ENCODE measurements at places on chromosomes 6 and 20.

- no peak for DNase-seq
Observed at GRCh38 chr6:131065824-131066171, 2.8 kb upstream of the EPB41L2 start.

- DNase-seq = no peak
Observed at GRCh38 chr20:53763707-53764414, 170.2 kb upstream of the ZNF217 start.

GRCh38 chr20:41320441-41320840, 2.9 kb upstream of the ZHX3 start:
- no peak for DNase-seq

DNA sequence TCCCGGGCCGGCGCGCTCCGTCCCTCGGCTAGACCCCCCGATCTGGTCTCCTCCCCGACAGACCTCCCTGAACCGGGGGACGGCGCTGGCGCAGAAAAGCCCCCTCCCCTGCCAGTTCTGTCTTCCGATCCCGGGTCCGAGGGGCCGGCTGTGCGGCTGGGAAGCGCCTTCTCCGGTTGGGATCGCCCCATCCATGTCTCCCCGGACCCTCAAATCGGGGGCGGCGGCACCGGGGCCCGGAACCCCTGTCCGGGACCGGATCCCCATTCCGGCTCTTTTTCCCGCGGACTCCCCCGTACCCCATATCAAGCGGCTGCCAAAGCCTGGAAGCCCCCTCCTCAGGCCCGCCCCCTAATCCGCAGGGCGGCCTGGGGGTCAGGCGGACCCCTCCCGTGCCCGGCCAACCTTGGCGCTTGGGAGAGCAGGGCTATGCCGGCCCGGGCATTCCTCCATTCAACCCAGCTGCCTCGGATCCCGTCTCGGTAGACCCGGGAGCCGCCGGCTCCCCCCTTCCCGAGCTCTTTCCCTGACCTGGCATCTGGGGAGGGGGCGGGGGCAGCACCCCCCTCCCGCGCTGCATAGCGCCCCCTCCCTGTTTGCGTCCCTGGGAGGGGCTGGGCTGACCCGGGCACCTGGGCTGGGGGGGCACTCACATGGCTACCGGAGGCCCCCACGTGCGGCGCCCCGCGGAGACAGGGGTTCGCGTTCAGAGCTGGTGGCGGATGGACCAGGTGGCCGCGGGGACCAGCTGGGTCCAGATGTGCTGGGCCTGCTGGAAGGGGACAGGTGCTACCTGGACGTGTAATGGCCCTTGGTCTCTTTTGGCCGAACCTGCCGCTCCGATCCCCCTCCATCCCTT, 643 bp downstream of the DLGAP4 start:
- DNase-seq = no peak

- DNase-seq = peak; percentile 78
Observed at GRCh38 chr6:158571826-158572652, 12.1 kb downstream of the TMEM181 start.

Data from hematopoietic multipotent progenitor cell treated with erythropoietin and hydrocortisone succinate and interleukin-3 and kit ligand, for 6 days (in vitro differentiated cells).